Tibial nerve (tissue), 4 donors: ENCODE measurements at places on chromosomes 7 and 10. TPM values are rescaled to one million over a fixed set of nuclear protein-coding genes. Genes with fewer than 3 reads are reported as not detected.

ADAP1 gene
- total RNA-seq: 39.3 TPM

NODAL gene
- total RNA-seq: not detected

VOPP1 gene
- total RNA-seq: 58.5 TPM

TMEM176B gene
- 70.8 TPM for total RNA-seq

FBXL13 gene
- total RNA-seq: 2.4 TPM

TEX47 gene
- total RNA-seq: not detected

EEPD1 gene
- 15.1 TPM for total RNA-seq

BICC1 gene
- total RNA-seq: 29.9 TPM

OR6B1 gene
- total RNA-seq: not detected

RSPH10B gene
- total RNA-seq: 0.20 TPM

RAPGEF5 gene
- 63.3 TPM for total RNA-seq

FXYD4 gene
- total RNA-seq: not detected

DNAJB6 gene
- total RNA-seq: 106 TPM

FBXO24 gene
- total RNA-seq: not detected

WBP1L gene
- total RNA-seq: 177 TPM

CALCR gene
- 0.66 TPM for total RNA-seq

CRYGN gene
- not detected for total RNA-seq

MTURN gene
- total RNA-seq: 246 TPM

CALML5 gene
- not detected for total RNA-seq

NPSR1 gene
- total RNA-seq: not detected

WNT8B gene
- not detected for total RNA-seq

KCNMA1 gene
- 11.3 TPM for total RNA-seq

GPR158 gene
- total RNA-seq: 0.39 TPM

CCL24 gene
- total RNA-seq: not detected

POU6F2 gene
- total RNA-seq: 0.21 TPM

POM121C gene
- 28.5 TPM for total RNA-seq

CYP3A4 gene
- total RNA-seq: 1.5 TPM

SORCS3 gene
- total RNA-seq: 1.8 TPM

CFAP70 gene
- total RNA-seq: 4.5 TPM

CNPY1 gene
- total RNA-seq: 0.30 TPM

ASIC3 gene
- 5.5 TPM for total RNA-seq

CALHM1 gene
- total RNA-seq: not detected

CDH23 gene
- 15.5 TPM for total RNA-seq

CARD11 gene
- total RNA-seq: 2.9 TPM

CYP26C1 gene
- total RNA-seq: 2.2 TPM

HYAL4 gene
- total RNA-seq: not detected

TMEM273 gene
- total RNA-seq: 24.0 TPM
